ENCODE measurements at places on chromosomes 4 and X. TPM values are rescaled to one million over a fixed set of nuclear protein-coding genes. Genes with fewer than 3 reads are reported as not detected.

Gene CYBB
- total RNA-seq: 43.2 TPM

Gene FGF13
- 13.8 TPM for total RNA-seq

Gene CMC4
- total RNA-seq: 6.6 TPM

DNA sequence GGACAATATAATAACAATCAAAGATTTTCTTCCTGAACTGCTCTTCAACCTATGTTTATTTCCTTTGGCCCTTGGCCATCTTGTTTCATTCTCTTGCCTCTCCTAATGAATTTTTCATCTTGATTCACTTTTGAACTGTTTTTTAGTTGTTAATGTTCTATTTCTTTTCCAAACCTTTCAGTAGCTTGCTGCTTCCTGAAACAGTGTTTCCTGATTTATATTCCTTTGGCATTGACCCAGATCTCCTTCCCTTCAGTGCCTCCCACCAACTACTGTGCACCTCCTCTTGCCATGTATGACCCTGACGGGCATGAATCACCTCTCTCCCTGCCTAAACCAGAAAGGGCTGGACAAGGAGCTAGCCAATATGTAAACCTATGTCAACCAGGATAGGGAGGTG is 25.6 kb upstream of the SPP1 start:
- H3K4me1 ChIP-seq: no peaks in the 10 kb centered on the region
- no peak overlapping the region for H3K4me3 ChIP-seq
- DNase-seq: no peak
- H3K27me3 ChIP-seq: no peaks in the 10 kb centered on the region
- H3K36me3 ChIP-seq: no peaks in the 10 kb centered on the region
- H3K27ac ChIP-seq: no peak overlapping the region

GRCh38 chr4:91519155-91519554 is 784.6 kb upstream of the GRID2 start:
- H3K27me3 ChIP-seq: no peaks in the 10 kb centered on the region
- no peak overlapping the region for H3K27ac ChIP-seq
- no peaks in the 10 kb centered on the region for H3K36me3 ChIP-seq
- H3K4me1 ChIP-seq: no peaks in the 10 kb centered on the region

DNA sequence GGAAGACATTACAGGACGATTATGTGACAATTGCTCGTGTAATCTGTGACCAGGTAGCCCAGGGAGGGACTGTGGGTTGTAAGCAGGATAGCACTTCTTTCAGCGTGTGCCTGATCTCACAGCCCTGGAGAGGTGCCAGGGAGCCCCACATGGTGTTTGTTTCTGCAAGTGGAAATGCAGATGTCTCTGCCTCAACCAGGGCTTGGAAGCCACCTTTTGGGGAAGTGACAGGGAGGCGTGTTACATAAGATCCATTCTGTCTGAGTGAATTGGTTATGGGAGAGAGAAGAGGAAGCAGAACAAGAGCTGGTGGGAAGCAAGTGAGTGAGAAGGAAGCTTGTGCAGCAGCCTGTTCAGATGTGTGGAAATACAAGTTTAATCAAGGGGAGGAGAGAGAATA is 104.5 kb upstream of the GATB start:
- H3K27ac ChIP-seq: no peak overlapping the region
- H3K36me3 ChIP-seq: no peaks in the 10 kb centered on the region
- no peaks in the 10 kb centered on the region for H3K27me3 ChIP-seq
- H3K4me1 ChIP-seq: no peaks in the 10 kb centered on the region
- DNase-seq: no peak
